Stimulated activated CD8-positive, alpha-beta memory T cell treated with anti-CD3 and anti-CD28 coated beads, Interleukin-4, amount 100 ng/mL, for 1 hour (primary cell): ENCODE measurements at places on chromosomes 2 and 18.

- no peak for DNase-seq
Measured at GRCh38 chr2:112817082-112817689, 19.4 kb downstream of the IL1B start.

- DNase-seq: no peak
Measured at GRCh38 chr2:78535395-78535794, 490.1 kb upstream of the REG3G start.

DNA sequence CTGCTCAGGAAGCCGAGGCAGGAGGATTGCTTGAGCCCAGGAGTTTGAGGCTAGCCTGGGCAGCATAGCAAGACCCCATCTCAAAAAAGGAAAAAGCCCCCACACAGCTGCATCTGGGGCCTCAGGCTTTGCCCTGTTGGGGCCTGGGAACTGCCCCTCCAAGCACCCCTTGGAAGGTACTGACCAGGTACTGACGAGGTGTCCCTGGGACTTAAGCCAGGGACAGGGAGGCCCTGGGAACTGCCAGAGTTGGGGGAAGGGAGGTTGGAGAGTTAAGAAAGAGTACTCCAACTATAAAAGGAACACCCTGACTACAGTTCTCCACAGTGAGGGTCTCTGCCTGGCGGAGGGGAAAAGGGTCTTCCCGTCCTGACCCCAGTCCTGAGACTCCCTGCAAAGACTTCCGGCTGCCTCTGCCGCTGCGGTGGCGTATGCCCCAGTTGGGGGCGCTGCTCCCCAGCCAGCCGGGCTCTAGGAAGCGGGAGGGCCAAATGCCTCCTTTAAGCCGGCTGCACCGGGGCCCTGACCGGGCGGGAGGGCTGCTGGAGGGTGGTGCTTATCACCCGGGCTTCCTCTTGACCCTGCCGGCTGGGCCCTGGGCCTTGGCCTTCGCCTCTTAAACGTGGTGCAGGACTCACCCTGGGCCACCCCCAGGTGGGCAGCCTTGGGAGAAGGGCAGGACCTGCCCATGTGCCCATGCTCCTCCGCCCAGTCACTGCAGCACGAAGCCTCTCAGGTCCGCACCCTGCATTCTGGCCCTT, 12.8 kb downstream of the SLC30A3 start:
- no peak for DNase-seq

DNA sequence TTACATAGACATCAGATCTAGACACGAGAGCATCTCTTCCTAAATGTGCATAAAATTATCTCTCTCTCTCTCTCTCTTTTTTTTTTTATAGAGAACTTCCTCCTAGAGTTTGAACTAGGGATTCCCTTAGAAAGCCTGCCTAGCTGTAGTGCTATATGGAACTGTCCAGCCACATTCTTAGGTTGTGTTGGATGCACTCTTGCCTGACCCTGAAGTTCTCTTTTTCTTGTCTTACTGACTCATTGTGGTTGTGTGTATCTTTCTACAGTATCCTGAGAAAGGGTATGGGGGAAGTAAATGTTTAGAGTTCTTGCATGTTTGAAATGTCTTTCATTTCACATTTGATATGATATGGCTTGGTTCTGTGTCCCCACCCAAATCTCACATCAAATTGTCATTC, 368.2 kb downstream of the CDH2 start:
- DNase-seq: no peak

GRCh38 chr18:37207343-37207742, 358.3 kb downstream of the CELF4 start:
- DNase-seq: no peak

DNA sequence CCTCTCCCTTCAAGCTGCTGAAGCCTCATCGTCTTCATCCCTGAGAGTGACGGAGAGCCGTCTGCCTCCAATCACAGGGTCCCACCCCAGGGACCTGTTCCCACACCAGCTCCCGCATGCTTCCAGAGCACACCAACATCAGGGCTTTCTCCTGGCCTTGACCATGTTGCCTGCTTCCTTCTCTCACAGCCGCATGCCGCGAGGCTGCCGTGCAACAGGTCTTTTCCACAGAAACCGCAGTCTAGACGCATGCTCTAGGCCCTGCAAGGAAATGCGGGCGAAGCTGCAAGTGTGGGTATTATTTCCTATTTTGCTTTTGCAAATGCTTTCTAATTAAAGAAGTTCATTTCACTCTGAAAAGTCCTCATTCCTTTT, 277.8 kb downstream of the EIPR1 start:
- no peak for DNase-seq

DNA sequence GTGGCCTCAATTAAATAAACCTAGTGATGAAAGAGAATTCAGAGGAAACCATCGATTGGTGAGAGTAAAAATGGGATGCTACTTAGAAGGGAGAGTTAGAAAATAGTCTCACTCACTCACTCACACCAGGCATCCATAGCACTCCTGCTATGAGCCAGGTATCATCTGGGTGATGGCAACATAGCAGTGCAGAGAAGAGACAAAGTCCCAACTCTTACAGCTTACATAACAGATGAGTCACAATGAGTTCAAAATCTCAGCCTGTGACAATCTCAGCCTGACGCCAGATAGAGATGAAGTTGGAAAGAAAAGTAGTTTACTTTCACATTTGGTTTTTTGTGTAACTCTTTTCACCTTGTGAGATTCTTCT, 55.4 kb upstream of the THOC1 start:
- DNase-seq: no peak

- DNase-seq: no peak
Measured at GRCh38 chr2:201137505-201138400, 21.8 kb downstream of the CFLAR start.

- DNase-seq: no peak
Measured at GRCh38 chr2:217415316-217415715, 555.5 kb upstream of the TNP1 start.

DNA sequence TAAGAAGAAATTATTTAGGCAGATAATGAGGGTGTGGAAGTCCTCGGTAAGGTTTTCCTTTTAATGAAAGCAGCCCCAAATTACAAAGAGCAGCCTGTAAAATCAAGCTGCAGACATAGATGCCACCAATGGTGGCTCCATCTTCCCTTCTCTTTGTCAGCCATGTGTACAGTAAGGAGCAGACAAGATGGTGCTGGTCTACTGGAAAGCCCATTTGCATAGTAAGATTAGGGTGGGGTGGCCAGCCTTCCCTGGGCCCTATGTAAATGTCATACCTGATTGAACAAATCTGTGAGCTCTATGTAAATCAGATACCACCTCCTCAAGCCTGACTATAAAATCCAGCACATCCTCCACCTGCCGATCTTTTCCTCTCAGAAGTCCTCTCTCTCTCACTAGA, 154.4 kb upstream of the SERTAD2 start:
- DNase-seq: no peak

DNA sequence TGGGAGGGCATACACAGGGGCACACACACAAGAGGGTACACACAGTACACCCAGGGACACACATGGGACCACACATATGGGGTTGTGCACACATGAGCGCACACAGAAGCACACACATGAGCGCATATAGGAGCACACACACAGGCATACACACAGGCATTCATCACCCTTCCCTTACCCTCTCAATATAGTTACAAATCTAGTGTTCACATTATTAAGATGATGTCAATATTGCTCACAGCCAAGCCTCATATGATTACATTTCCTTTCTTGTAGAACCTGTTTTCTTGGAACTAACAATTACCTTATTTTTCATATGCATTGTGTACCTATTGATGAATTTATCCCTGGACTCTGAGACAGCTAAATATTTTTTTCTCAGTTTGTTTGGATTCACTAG, 156.7 kb downstream of the FHOD3 start:
- no peak for DNase-seq

- no peak for DNase-seq
Measured at GRCh38 chr2:223475901-223476300, 126.3 kb downstream of the SCG2 start.
